ENCODE measurements at places on chromosomes 3 and 15.

DNA sequence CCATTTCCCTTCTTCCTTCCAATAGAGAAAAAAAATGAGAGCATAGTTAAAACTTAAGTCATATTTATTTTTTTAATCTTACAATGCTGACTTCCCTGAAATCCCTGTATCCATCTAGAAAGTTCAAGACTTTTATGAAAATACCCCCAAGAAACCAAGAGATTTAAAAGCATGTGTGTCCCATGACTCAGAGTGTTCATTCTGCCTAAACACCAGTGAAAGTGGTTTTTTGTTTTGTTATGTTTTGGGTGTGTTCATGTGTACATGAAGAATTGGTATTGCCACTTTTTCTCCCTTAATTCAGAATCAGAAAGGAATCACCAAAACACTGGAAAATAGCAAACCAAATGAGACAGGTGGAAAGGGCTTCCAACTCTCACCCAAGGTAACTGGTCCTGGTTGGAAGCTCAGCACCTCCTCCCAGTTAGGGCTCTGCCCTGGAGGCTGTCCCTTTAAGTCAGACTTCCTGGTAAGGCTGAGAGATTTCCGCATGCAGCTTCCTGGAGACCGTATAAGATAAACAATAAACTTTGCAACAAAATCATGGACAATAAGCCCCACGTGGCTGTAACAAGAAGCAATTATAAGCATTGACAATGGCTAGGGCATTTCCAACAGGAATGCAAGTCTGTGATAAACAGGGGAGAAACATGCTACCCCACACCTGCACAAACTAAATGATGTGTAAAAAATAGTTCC, 121.9 kb upstream of the ARHGEF3 start:
- peak; percentile 81 for DNase-seq

DNA sequence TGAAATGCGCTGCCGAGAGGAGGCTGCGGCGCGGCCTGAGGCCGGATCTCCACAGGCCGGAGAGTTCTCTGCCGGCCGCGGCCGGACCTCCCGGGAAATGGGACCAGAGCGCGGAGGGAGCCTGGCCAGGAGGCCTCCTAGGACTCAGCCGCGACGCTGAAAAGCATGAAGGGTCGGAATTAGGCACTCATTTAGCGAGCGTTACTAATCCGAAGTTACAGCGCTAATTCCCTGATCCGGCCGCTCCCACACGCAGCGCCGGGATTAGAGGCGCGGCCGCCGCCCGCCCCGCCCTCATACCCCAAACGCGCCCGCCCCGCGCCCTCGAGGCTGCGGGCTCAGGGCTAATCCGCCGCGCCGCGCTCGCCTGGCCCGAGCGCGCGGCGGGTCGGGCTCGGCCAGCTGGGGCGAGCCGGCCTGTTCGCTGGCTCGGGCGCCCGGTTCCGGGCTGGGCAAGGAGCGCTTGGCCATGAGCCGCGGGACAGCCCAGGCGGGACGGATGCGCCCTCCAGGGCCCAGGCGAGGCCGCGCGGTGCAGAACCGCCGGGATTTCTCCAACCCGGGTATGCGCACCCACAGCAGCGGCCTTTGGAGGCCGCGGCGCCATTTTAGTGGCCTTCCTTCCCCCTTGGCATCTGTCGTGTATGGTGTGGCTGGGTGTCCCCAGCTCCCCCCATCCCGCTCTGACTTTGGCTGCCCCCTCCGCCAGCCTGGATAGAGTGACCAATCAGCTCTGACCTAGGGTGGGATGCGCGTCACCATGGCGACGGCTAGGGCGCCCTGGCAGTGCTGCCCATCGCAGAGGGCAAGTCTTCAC, 36.8 kb upstream of the POLG start:
- no peak for DNase-seq

DNA sequence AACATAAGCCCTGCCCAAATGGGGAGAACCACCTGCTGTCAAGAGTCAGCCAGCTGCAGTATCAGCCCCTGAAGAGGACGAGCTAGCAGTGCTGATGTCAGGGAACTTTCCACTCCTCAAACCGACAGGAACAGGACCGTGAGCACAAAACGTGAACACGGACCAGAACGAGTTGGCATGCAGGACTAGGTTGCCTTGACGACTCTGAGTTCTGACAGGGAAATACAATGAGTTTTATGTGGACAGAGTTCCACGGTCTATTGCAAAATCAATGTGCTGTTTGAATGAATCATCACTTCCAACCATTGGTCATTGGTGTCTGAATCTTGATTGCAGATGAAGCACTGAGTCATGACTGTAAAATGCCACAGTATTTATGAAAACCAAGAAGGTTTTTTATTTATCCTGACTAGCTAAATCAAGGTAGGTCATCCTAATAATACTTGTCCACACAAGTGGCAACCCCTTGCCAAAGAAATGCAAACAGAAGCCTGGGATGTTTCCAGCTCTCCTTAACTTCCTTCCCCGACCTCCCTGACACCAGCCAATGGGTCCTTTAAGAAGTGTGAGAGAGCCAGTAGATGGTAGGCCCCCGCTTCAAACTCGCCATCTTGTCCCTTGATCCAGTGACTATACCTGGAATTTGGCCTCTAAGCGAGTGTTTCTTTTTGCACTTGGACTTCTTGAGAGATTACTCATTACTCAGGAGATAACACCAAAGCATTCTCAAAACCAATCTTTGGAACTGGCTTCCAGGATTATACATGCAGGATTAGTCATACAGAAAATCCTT, 119.6 kb downstream of the ASB7 start:
- DNase-seq: no peak

DNA sequence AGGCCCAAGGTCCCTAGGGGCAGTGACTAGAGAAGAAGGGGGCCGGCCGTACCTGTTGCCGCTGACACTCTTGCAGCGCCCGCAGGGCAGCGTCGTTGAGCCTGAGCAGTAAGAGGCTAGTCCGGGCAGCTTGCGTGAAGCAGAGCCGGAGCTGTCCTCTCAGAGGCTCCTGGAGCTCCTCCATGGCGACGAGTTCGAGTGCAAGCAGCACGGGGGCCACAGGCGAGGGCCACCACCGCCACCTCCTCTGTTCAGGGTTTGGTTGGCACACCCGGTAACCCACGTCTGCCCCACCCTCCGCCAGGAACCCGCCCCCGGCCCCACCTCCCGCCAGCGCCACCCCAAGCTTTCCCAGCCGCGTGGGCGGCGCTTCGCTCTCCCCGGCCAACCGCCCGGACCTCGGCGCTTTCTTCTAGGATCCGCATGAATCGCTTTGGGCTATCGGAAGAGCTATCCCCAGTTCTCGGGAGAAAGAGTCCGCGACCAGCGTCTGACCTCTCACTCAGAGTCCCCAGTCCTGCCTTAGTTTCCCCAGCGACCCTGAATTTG, at the start of gene ELL3:
ELL3 (minus strand) TSS at position 249 of the 549 bp plus-strand sequence; CDS start at position 184, 65 bp downstream.
- DNase-seq: peak; percentile 80

DNA sequence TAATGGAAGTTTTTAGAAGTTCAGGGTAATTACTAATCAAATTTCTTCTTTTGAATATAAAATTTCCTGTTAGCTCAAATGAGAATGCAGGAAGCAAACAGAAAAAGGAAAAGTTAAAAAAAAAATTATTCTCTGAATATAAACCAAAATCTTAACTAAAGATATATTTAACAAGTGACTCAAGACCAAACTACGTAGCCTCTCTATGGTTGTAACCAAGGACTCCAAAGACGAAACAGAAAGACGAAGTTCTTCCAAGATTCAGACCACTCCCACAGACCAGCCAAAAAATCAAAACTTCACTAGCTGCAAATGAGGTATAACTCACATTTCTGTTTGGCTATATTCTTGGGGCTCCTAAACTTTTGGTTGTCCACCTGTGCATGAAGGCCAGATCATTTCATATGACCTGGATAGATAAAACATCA, 846.5 kb upstream of the ALCAM start:
- no peak for DNase-seq

- DNase-seq: no peak
Measured at GRCh38 chr3:109994853-109995252, 657.5 kb upstream of the DPPA4 start.

GRCh38 chr3:187728248-187728647, 17.0 kb downstream of the BCL6 start:
- DNase-seq: no peak

DNA sequence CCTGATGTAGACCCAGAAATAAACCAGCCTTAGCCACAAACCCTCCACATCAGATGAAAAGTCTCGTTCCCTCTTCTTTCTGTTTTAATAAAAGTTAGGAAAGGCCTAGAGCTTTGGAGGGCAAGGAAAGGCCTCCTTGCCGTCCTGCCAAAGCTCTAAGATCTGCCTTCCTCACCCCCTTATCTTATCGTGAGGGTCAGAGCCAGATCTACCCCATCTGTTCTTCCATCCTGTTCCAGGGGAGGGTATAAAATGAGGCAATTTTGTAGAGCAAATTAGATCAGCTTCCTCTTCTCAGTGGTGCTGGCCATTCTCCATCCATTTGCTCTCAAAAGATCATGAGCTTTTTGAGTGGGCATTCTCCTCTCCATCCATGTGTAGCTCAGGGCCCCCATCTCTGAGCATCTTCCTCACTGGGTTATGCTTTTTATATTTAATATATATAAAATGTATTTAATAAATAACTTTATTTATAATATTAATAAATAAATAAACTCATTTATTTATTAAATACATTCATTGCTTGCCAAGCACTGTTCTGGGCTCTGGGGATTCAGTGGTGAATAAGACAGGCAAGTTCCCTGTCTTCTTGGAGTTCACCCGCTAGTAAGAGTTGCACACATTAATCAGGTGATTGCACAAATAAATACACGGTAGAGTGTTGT, 2.0 kb upstream of the SLC24A1 start:
- no peak for DNase-seq

DNA sequence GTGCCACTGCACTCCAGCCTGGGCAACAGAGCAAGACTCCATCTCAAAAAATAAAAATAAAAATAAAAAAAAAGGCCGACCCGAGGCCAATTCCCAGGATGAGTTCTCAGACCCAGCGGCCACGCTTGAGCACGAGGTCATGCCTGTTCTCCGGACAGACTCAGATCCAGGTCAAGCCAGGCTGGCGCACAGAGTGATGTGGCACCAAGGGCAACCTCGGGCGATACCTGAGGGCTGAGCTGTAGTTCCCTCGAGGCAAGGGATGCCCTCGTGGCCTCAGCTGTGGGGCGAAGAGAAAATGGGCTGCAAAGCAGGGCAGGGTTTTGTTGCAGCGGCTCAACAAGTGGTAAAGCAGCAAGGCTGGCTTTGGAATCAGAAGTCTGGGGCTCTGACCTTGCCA, 77.3 kb downstream of the C3orf70 start:
- DNase-seq: no peak

- DNase-seq: no peak
Measured at GRCh38 chr3:36312351-36312750, 68.0 kb upstream of the STAC start.

DNA sequence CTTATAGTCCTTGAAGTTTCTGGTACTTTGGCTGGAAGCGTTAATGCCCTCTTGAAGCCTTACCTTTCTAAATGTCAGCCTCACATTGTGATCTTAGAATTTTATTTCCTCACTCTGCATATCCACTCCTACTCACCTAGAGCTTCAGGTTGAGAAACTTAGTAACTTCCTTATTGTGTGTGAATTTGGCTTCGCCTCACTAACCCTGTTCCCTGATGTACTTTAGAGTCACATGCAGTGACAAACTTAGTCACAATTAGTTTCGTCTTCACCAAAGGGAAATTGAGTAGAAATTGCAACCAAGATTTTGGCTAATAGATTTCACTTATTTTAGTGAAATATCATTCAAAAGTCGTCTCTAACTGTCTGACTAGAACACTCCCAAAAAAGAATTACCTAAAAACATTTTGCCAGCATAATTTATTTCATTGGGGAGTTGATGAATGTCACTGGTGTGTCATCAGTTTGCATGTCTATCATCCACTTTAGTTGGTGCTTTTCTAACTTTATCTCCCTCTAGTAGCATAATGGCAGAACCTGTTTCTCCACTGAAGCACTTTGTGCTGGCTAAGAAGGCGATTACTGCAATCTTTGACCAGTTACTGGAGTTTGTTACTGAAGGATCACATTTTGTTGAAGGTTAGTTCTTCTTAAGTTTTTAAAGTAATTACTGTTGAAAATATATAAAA, 960 bp downstream of the MFN1 start:
- DNase-seq: no peak

DNA sequence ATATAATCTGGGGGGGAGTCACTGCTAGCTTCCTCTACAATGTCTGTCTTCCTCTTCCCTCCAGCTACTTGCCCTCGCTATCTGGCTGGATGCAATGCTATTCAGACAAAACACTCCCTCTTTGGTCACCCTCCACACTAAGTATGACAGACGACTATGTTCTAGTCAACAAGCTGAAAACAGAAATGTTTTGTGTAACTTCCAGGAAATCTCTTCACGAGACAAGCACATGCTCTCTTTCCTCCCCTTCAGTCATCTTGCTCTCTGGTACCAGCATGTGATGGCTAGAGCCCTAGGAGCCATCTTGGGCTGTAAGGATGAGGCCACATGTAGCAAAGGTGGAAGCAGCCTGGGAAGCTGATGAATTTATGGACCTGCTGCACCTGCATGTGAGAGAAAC, 151.3 kb downstream of the ARRDC4 start:
- DNase-seq: no peak

All from CD4-positive, alpha-beta T cell treated with Interleukin-12 subunit alpha and Interleukin-12 subunit beta, for 1 hour (primary cell).